ENCODE measurements at places on chromosomes 12 and 14. TPM values are rescaled to one million over a fixed set of nuclear protein-coding genes. Genes with fewer than 3 reads are reported as not detected.

Gene DHH
- total RNA-seq, result not detected

Gene UNC79
- total RNA-seq, result 0.04 TPM

Gene MYH6
- total RNA-seq, result not detected

Gene FAM222A
- 1.8 TPM for total RNA-seq

Gene PRIMA1
- not detected for total RNA-seq
